ENCODE measurements at places on chromosomes 5 and 9. TPM values are rescaled to one million over a fixed set of nuclear protein-coding genes. Genes with fewer than 3 reads are reported as not detected.

The NACC2 gene
- 5.6 TPM for total RNA-seq

The CCNJL gene
- not detected for total RNA-seq

The CTSV gene
- total RNA-seq = 0.31 TPM

The CTXN3 gene
- total RNA-seq = not detected

The TMEM141 gene
- 39.9 TPM for total RNA-seq

The EGR1 gene
- total RNA-seq = 8.9 TPM

The SLC6A19 gene
- total RNA-seq = not detected

The CCIN gene
- 0.13 TPM for total RNA-seq

DNA sequence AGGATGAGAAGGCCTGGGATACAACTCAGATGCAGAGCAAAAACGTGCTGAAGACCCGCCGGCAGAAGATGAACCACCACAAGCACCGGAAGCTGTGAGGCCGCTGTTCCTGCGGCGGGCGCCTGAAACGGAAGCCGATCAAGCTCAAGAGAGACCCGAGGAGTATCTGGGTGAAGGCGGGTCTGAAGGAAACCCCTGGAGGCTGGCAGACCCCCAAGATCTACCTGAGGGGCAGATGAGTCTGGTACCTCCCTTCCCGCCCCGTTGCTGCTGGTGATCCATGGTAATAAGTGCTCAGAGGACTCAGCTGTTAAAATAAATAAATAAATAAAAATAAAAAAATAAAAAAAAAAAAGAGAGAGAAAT lies 89.3 kb downstream of the BASP1 start:
- H3K27me3 ChIP-seq = no peaks in the 10 kb centered on the region
- no peak overlapping the region for H3K4me3 ChIP-seq
- no peaks in the 10 kb centered on the region for H3K4me1 ChIP-seq
- no peak for DNase-seq
- no peak overlapping the region for H3K27ac ChIP-seq

DNA sequence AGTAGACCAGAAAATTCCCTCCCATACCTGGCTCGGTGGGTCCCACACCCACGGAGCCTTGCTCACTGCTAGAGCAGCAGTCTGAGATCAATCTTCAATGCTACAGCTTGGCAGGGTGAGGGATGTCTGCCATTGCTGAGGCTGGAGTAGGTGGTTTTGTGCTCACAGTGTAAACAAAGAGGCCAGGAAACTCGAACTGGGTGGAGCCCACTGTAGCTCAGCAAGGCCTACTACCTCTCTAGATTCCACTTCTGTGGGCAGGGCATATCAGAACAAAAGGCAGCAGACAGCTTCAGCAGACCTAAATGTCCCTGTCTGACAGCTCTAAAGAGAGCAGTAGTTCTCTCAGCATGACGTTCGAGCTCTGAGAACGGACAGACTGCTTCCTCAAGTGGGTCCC lies 5.6 kb upstream of the GZMA start:
- H3K27me3 ChIP-seq = no peaks in the 10 kb centered on the region
- H3K4me3 ChIP-seq = peak overlapping the region; percentile 12

DNA sequence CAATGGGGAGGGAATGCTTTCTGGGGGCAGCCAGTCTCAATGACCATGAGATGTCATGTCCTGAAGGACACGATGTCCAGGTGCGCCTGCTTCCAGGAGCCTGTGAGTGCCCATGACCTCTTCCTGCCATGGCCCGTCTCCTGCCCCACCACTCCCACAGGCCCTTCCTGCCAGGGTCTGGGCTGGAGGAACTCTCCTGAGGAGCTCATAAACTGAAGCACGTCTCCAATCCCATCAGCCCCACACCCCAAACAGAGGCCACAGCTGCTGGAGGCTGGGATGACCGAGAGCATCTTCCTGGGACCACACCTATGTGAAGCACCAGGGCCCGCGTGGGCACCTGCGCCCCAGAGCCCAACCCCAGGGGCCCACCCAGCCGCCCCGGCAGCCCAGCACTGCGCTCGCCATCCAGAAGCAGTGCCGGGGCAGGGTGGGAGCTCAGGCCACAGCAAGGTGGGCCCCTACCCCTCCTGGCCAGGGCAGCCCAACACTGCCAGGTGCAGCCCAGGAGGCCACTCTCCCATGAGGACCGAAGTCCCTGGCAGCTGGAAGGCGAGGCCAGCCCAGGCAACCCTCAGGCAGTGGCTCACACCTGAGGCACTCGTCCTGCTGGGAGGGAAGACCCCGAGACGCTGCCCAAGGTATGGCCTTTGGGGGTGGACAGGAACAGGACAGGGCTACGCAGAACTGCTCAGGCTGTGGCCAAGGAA lies 53.9 kb upstream of the UBAC1 start:
- DNase-seq = no peak
- no peaks in the 10 kb centered on the region for H3K36me3 ChIP-seq
- no peaks in the 10 kb centered on the region for H3K27me3 ChIP-seq
- peaks cover under 1% of the 10 kb centered on the region for H3K4me1 ChIP-seq
- H3K27ac ChIP-seq = no peak overlapping the region

- no peak overlapping the region for H3K27ac ChIP-seq
- peaks cover 29% of the 10 kb centered on the region for H3K4me1 ChIP-seq
- no peak overlapping the region for H3K4me3 ChIP-seq
- DNase-seq = no peak
- peaks cover 7% of the 10 kb centered on the region for H3K27me3 ChIP-seq
- H3K36me3 ChIP-seq = no peaks in the 10 kb centered on the region
These were observed 130.9 kb downstream of the CEMIP2 start for GRCh38 chr9:71637375-71637774.

- no peak for DNase-seq
- H3K27me3 ChIP-seq = no peaks in the 10 kb centered on the region
- H3K27ac ChIP-seq = no peak overlapping the region
- no peaks in the 10 kb centered on the region for H3K4me1 ChIP-seq
- no peaks in the 10 kb centered on the region for H3K36me3 ChIP-seq
These were observed 261.3 kb downstream of the PIK3R1 start for GRCh38 chr5:68476854-68477253.

- no peaks in the 10 kb centered on the region for H3K27me3 ChIP-seq
- H3K4me3 ChIP-seq = no peak overlapping the region
- DNase-seq = no peak
- peaks cover 24% of the 10 kb centered on the region for H3K36me3 ChIP-seq
- no peaks in the 10 kb centered on the region for H3K4me1 ChIP-seq
These were observed 58.0 kb downstream of the GRAMD2B start for GRCh38 chr5:126481243-126481642.

DNA sequence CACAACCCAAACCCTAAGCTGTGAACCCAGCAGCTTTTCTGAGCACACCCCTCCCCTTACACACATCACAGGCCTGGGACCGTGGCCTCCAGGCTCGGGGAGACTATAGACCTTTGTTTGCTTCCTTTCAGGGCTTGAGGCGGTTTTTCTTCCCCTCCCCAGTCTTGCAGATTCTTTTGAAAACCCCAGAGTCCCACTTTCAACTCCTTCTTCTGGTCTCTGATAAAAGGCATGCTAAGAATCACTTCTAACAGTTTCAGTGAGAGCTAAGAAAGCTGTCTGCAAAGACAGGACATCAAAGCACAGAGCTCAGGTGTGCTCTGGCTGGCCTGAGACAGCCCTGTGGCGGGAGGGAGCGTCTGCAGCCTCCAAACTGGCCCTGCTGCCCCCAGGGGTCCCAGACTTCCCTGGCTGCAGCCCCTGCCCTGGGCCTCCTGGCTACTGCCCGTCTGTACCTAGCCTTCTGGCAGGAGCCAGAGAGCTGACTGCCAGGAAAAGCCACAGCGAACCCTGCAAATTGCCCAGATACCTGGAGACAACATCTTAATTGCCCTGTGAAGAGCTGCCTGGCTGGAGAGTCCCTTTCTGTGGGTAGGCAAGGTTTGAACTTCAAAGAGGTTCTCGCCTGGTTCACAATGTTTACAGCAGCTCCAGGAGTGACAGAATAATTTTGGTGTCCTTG lies 138.9 kb downstream of the GADD45G start:
- DNase-seq = peak; percentile 91
- H3K4me1 ChIP-seq = peaks cover 91% of the 10 kb centered on the region
- no peaks in the 10 kb centered on the region for H3K27me3 ChIP-seq
- H3K4me3 ChIP-seq = peak overlapping the region; percentile 67

DNA sequence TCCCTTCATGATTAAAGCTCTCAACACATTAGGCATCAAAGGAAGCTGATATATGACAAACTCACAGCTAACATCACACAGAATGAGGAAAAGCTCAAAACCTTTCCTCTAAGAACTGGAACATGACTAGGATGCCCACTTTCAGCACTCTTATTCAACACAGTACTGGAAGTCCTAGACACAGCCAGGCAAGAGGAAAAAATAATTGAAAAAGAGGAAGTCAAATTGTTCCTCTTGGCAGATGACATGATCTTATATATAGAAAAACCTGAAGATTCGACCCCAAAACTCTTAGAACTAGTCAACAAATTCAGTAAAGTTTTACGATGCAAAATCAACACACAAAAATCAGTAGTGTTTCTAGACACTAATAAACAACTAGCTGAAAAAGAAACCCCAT lies 144.3 kb upstream of the NREP start:
- H3K27me3 ChIP-seq = peaks cover 2% of the 10 kb centered on the region
- no peaks in the 10 kb centered on the region for H3K36me3 ChIP-seq
- H3K4me3 ChIP-seq = no peak overlapping the region
- no peak overlapping the region for H3K27ac ChIP-seq
- DNase-seq = no peak

- H3K4me1 ChIP-seq = peaks cover 13% of the 10 kb centered on the region
- no peaks in the 10 kb centered on the region for H3K36me3 ChIP-seq
- DNase-seq = no peak
- peaks cover 46% of the 10 kb centered on the region for H3K27me3 ChIP-seq
- H3K4me3 ChIP-seq = no peak overlapping the region
- H3K27ac ChIP-seq = no peak overlapping the region
These were observed 2.6 kb upstream of the GABRB2 start for GRCh38 chr5:161549106-161549505.

DNA sequence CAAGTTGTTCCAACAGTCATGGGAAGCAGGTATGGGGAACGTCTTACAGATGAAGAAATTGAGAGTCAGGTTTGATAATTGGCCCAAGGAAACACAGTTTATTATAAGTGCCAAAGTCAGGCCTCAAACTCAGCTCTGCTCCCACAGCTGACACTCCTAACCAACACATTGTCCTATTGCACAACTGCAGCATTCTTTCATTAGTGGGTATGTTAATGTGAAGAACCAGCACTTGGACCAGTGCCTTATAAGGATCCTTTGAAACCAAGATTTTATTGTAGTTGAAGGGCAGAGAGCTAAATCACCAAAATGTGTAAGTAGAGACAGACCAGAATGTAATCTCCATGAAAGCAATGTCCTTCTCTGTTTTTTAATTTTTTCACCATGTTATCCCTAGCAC lies 56.1 kb downstream of the GRIA1 start:
- no peaks in the 10 kb centered on the region for H3K27me3 ChIP-seq
- H3K36me3 ChIP-seq = no peaks in the 10 kb centered on the region
- H3K27ac ChIP-seq = no peak overlapping the region

GRCh38 chr5:75734913-75735789 lies 17.9 kb upstream of the POC5 start:
- H3K36me3 ChIP-seq = no peaks in the 10 kb centered on the region
- peak; percentile 29 for DNase-seq
- no peak overlapping the region for H3K27ac ChIP-seq
- peaks cover 7% of the 10 kb centered on the region for H3K27me3 ChIP-seq
- no peaks in the 10 kb centered on the region for H3K4me1 ChIP-seq

DNA sequence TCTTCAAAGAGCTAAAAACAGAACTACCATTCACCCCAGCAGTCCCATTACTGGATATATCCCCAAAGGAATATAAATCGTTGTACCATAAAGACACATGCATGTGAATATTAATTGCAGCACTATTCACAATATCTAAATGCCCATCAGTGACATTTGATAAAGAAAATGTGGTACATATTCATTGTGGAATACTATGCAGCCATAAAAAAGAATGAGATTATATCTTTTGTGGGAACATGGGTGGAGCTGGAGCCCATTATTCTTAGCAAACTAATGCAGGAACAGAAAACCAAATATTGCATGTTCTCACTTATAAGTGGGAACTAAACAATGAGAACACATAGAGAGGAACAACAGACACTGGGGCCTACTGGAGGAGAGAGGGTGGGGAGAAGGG lies 38.7 kb downstream of the FCHO2 start:
- H3K27me3 ChIP-seq = peaks cover 9% of the 10 kb centered on the region
- DNase-seq = no peak
- H3K36me3 ChIP-seq = no peaks in the 10 kb centered on the region
- no peak overlapping the region for H3K4me3 ChIP-seq
- peaks cover 2% of the 10 kb centered on the region for H3K4me1 ChIP-seq
- no peak overlapping the region for H3K27ac ChIP-seq

- no peaks in the 10 kb centered on the region for H3K36me3 ChIP-seq
- DNase-seq = no peak
- peaks cover 14% of the 10 kb centered on the region for H3K27me3 ChIP-seq
- H3K4me1 ChIP-seq = peaks cover 2% of the 10 kb centered on the region
- H3K4me3 ChIP-seq = no peak overlapping the region
These were observed 127.1 kb downstream of the TRIO start for GRCh38 chr5:14270209-14270702.

GRCh38 chr5:170148430-170149205 lies 42.9 kb downstream of the FOXI1 start:
- no peak overlapping the region for H3K4me3 ChIP-seq
- H3K27me3 ChIP-seq = peaks cover 2% of the 10 kb centered on the region
- H3K4me1 ChIP-seq = no peaks in the 10 kb centered on the region

Data from activated CD8-positive, alpha-beta T cell treated with anti-CD3 and anti-CD28 coated beads, Interleukin-2, amount 10 ng/mL, durations not matched to agents 7 days and 5 days (primary cell).